ENCODE measurements at places on chromosomes 7 and 10.

DNA sequence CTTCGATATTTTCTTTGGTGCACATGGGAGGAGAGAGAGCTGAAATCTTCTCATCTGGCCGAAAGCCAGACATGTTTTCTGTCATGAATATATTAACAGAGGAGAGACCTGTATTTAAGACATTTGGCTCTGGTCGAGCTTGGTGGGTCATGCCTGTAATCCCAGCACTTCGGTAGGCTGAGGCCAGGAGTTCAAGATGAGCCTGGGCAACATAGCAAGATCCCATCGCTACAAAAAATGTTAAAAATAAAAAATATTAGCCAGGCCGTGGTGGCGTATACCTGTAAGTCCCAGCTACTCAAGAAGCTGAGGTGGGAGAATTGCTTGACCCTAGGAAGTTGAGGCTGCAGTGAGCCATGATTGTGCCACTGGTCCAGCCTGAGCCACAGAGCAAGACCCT is 21.9 kb upstream of the GATA3 start:
- no peak for DNase-seq

GRCh38 chr10:29392376-29393021 is 103.6 kb downstream of the LYZL1 start:
- peak; percentile 15 for DNase-seq

- no peak for DNase-seq
Measured at GRCh38 chr10:131724169-131724545, 176.7 kb upstream of the PPP2R2D start.

GRCh38 chr7:128410451-128410753 is 620 bp upstream of the IMPDH1 start:
- no peak for DNase-seq

DNA sequence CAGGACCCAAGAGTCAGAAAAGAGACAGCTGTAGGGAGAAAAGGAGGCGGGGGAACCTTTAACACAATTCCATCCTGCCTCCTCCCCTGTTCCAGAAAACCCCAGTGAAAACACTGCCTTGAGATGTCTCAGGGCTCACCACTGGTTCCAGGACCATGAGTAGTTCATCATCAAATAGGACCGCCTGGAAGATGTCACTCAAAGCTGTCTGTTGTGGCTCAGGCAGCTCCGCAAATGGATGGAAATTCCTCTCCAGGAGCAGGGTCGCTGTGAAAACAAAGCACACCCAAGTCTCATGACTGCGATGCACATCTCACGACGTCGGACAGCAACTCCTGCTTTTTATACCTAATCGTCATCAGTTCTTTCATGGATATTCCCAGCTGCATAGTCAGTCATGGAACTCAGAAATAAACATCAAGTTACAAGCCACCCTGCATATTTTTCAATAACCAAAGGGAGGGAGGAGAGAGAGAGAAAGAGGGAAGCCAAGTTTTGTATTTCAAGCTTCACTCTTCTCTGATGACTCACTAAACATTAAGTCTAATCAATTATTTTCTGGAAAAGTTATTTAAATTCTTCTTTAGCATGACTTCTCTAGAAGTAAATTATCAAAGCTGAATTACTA is 49.2 kb downstream of the GSDME start:
- no peak for DNase-seq

GRCh38 chr10:60958892-60959601 is 15.1 kb upstream of the RHOBTB1 start:
- no peak for DNase-seq

GRCh38 chr7:116785843-116786242 is 76.5 kb upstream of the CAPZA2 start:
- DNase-seq = no peak

DNA sequence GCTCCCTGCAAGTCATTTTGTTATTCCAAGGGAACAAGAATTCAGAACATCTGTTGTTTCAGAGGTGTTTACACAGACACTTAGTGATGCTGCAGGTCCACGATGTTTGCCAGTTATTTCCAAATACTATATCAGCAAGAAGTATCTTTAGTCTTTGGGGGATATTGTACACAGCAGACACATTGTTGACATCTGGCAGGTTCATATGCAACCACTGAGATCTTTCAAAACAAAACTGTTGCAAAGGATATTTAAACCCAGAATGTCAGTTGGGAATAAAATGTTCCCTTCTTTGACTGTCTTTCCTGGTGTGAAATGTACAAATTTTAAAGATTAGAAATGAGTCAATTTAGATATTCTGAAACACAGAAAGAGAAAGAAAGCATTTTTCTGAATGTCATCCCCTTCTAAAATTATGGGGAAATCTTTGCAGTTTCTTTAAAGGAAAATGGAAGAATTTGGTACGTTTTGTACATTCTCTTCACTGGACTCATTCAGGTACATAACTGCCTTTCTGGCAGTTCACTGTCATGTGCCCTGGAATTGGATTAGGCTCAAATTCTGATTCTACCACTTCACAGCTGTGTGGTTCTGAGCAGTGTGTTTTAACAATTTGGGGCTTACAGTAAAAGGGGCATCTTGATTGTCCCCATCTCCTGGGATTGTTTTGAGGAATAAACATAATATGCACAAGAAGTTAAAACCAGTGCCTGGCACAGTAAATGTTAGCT is 40.3 kb upstream of the CELF2 start:
- no peak for DNase-seq

- DNase-seq = no peak
Measured at GRCh38 chr10:75191821-75192568, 18.6 kb upstream of the VDAC2 start.

GRCh38 chr10:95785942-95786669 is 30.1 kb downstream of the ENTPD1 start:
- no peak for DNase-seq

DNA sequence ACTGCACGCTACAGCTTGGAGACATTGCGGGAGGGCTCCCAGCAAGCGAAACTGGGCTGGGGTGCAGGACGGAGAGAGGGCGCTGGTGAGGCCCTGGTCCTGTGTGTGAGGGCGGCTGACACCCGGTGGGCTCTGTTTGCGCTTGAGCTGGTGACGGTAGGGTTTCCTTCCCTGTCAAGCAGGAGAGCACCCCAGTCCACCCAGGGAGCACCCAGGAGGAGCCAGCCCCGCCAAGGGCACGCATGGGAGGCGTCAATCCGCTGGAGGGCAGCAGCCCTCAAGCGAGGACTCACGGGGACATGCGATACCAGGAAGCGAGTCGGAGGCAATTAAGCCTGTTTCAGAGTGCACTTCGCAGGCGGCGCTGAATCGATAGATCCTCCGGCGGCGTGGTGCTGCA is 109.4 kb downstream of the MAD1L1 start:
- DNase-seq = no peak

DNA sequence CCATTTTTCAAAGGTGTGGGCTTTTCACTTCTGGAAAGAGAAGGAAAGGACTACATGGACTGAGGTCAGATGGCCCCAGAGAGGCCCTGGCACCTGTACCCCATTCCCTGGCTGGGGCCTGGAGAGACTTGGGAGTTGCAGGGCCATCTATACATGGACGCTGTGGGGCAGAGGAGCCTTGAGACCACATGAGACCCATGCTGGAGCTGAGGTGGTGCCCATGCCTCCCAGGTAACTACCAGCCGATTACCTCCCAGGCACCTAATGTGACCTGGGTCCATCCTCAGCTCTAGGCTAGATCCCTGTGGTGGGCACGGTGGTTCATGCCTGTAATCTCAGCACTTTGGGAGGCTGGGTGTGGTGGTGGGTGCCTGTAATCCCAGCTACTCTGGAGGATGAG is 81.3 kb downstream of the GPR26 start:
- DNase-seq = no peak

DNA sequence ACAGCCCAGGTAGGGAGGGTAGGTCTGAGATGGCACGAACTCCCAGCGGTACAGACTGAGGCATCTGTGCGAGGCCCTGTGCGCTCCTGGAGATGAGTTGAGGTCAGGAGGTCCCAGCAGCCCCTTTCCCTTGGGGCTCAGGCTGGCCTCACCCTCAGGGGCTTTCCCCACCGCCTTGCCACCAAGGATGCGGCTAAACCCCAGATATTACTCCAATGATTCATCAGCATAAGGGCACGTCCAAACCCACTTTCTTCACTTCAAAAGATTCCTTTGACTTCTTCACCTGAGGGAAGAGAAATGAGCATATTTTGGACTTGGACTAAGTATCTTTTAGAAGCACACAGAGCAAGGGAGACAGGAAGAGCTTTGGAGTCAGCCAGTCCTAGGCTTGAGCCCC is 20.3 kb downstream of the UROS start:
- no peak for DNase-seq

GRCh38 chr7:101094376-101094775 is 9.1 kb downstream of the TRIM56 start:
- DNase-seq = no peak

GRCh38 chr7:46259947-46260346 is 338.9 kb upstream of the IGFBP3 start:
- DNase-seq = no peak

- DNase-seq = no peak
Measured at GRCh38 chr7:104530251-104530650, 201.8 kb downstream of the LHFPL3 start.

DNA sequence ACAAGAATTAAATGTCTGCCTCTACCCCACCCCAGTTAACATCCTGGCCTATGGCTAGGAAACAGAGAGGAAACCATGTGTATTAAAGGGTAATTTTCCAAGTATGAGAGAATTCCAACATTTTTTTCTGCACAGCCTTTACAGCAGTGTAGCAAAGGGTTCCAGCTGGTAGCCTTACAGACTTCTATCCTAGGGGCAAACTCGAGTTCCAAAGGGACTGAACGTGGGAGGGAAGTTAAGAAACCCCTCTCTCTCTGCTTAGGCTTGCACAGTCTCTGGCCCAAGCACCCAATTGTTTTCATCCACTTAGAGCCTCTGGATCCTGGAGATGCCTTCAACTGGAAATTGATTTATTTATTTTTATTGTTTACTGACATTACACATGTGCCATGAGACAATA is 60.3 kb downstream of the SLC16A12 start:
- DNase-seq = no peak

DNA sequence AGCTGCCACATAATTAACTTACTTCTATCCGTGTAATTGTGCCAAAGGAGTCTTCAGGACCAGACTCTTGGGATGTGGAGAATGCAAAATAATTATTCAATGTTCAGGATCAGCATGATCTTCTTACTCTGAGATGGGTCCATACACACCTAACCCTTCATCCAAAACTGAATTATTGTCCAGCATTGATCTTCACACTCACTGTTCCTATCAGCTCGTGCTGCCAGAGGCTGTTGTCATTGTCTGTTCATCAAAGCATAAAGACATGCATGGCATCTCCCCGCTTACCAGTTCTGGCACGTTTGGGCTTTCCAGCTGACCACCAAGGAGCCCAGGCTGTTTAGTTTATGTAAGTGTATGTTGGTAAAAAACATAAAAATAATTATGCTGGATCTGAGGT is 1090.7 kb downstream of the DNAJB9 start:
- DNase-seq = no peak

- no peak for DNase-seq
Measured at GRCh38 chr10:75195035-75195763, 15.4 kb upstream of the VDAC2 start.

- no peak for DNase-seq
Measured at GRCh38 chr7:74097937-74098614, 14.5 kb downstream of the LIMK1 start.

DNA sequence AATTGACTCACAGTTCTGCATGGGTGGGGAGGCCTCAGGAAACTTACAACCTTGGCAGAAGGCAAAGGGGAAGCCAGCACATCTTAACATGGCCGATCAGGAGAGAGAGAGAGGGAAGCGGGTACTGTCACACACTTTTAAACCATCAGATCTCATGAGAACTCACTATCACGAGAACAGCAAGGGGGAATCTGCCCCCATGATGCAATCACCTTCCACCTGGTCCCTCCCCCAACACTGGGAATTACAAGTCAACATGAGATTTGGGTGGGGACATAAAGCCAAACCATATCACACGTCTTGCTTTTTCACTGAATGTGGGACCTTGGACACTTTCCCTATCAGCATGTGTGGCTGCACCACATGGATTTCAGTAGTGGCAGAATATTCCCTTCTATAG is 9.0 kb upstream of the AKR1E2 start:
- no peak for DNase-seq

- no peak for DNase-seq
Measured at GRCh38 chr7:21149809-21150208, 278.1 kb upstream of the SP4 start.

GRCh38 chr7:23893942-23894891 is 184.2 kb downstream of the STK31 start:
- no peak for DNase-seq

DNA sequence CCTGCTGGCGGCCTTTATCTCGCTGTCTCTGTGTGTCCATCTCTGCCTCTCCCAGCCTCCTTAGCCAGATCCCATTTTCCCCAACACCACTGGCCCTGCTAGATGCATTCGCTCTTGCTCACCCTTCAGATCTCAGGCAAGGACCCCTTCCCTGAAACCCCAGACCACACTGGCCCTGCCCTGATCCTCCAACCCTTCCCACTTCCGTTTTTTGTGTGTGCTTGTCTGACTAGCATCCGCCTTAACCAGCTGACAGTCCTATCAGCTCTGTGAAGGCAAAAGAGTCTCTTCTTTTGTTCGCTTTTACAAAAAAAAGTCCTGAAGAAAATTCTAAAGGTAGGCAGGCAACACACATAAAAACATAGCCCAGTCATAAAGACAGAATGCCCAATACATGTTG is 28.7 kb downstream of the CHST15 start:
- no peak for DNase-seq

DNA sequence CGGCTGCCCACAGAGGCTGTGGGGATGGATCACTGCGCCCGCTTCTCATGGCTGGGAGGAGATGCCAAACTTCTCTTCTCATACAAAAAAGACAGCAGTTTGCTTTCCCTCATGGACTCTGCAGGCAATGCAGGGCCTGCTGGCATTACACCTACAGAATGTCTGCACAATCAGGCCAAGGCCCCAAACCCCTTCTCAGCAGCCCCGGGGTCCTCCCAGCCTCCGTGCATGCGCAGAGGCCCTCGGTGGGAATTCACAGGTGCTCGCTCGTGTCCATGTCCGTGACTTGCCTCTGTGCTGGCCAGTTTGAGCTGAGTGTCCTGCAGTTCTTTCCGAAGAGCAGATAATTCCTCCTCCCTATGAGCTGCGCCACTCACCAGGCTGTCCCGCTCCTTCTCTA is 63.6 kb downstream of the SPDYE5 start:
- DNase-seq = no peak

DNA sequence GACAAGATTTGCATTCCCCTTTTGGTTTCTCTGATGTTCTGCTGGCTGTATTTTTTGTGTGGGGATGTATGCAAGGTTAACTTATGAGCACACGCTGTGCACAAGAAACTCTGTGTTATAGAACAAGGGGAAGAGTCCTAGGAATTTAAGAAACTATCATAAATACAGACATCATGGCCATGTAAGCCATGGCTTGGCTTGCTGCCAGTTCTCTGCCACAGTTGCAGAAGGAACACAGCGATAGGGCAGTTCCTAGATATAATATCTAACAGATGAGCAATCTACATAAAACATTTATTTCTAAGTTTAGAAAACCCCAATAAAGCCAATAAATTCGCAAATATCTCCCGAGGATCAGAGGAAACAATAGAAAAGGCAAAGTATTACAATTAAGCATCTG is 153.3 kb downstream of the LRRTM3 start:
- no peak for DNase-seq

DNA sequence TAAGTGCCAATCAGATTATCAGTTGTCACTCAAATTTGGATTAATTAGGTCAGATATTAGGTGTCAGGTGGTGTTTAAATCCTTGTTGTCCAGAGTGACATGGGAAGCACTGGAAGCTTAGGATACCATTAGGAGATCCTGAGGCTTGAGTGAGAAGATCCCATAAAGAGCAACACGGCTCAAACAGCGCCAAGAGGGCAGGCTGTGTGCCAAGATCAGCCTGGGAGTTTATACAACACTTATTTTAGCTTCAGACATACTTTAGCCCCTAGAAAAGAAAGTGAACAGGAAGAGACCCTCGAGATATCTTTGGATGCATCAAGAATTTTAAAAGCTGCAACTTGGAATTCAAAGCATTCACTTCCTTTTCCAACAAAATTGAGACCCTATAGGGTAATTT is 14.2 kb upstream of the ACTA2 start:
- no peak for DNase-seq

Measured in activated CD4-positive, alpha-beta T cell treated with anti-CD3 and anti-CD28 coated beads, Interleukin-2, amount 50 U/mL, for 1 hour (primary cell).